NB4 (cell line): ENCODE measurements at places on chromosomes 11 and 22.

GRCh38 chr22:19203834-19204233 is 25.3 kb upstream of the SLC25A1 start:
- no peak for DNase-seq

- no peak for DNase-seq
These were observed 117.0 kb downstream of the FBXO7 start for GRCh38 chr22:32591620-32592019.

- no peak for DNase-seq
These were observed 1402.6 kb downstream of the FAM181B start for GRCh38 chr11:81331088-81331487.

GRCh38 chr11:110766316-110766715 is 54.1 kb upstream of the ARHGAP20 start:
- DNase-seq, result no peak

DNA sequence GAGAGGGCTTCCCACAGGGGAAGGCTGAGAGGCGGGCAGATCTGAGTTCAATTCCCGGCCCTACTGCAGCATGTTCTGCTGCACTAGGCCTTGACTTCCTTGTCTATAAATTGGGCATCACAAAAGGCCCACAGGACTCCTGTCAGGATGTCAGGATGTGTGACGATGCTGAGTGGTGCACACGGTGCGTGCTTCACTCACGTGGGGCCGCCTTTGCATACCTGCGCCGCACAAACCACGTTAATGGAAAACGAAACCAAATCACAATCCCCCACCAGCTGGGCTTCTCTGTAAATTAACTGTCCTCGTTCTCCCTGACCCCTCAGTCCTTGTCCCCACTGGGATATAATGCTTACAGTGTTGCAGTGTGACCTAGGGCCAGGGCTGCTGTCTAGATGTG is 32.3 kb upstream of the TSPAN18 start:
- no peak for DNase-seq

DNA sequence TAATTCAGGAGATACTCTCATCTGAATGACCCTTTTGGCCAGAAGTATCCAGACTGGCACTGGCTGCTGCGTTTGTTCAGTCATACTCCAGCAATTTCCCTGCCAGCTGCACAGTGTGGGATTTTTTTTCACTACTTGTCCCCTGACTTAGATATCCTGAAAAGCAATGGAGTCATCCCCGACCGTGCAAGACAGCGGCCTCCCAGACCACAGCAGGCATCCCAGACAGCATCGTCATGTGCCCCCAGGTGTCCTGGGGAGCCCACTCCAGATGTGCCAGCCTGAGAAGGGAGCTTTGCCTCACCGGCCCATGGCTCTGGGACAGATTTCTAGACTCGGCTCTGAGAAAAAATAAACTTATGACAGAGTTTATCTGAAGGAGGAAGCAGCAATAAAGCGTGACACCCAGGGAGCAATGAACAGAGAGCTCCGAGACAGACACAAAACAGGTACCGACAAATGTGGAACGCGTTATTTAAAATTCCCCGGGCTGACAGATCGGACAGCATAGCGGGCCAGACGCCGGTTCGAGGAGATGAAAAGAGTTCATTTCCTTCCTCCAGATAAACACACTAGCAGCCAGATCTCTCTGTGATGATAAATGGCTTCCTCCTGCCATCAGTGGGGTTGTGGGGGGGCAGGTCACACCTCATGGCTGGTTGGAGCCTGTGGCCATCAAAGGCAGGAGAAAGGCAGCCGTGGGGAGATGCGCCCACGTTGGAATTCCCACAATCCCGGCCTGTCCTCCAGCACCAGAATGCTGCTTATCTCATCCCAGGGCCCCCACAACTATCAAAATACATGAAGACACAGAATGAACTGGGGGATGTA is 106.4 kb upstream of the FGF3 start:
- DNase-seq, result no peak

- DNase-seq, result peak; percentile 9
These were observed 192.4 kb upstream of the API5 start for GRCh38 chr11:43119275-43119970.

GRCh38 chr11:69003866-69004367 is 9.1 kb downstream of the MRGPRF start:
- DNase-seq, result no peak

GRCh38 chr11:121938076-121938475 is 177.9 kb downstream of the BLID start:
- DNase-seq, result no peak

DNA sequence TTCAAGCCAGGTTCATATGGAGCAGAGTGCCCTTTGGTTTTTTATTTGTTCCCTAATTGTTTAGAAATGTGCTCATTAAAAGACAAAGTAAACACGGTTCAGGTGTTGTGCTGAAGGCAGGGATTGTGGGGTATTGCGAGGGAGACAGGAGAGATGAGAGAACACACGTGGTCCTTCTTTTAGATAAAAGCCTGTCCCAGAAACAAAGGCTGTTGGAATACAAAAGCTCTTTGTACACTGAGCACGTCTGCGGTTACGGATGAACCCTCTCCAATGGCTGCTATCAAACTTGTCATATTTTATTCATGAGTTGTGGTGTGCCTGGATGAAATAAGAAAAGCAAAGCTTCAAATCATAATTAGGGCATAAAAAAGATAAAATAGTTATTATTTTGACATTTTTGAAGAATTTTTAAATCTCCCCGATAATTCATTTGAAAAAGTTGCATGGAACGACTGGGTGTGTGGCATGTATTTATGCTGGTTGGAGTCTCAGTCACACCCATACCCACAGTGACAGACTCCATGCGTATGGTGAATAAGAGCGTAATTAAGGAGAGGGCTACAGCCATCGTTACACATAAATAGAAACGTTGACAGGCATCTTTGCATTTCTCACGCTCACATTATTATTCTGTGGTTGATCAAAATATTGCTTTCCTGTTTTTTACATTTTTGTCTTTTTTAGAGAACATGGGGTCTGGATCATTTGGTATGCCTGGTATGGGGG is 92.9 kb downstream of the NELL1 start:
- no peak for DNase-seq

- DNase-seq, result no peak
These were observed 443.4 kb downstream of the MIAT start for GRCh38 chr22:27100789-27101188.

DNA sequence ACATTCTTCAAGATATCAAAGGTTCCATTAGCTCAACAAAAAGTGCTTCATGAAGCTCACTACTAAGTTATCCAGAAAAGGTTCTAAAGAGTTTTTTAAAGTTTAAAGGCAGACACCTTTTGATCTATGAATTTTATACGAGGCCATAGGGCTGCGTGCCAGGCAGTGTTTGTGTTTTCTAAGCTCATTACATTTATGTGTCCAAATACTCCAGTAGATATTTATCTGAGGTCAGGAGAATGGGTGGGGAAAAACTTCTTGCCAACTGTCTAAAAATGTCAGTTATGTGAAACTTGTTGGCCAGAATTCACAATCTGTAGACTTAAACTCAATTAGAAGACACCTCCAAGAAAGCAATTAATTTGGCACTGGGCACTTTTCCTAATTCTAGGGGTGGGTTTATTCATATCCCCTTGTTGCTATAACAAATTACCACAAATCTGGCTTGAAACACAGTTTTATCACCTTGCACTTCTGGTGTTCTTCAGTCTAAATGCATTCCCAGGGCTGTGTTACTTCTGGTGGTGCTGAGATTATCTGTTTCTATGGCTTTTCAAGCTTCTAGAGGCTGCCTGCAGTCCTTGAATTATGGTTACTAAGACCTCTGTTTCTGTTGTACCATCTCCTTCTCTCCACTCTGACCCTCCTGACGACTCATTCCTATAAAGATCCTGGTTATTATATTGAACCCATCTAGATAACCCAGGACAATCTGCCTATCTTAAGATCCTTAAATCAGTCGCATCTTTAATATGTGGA is 1030.4 kb upstream of the CNTN5 start:
- no peak for DNase-seq

DNA sequence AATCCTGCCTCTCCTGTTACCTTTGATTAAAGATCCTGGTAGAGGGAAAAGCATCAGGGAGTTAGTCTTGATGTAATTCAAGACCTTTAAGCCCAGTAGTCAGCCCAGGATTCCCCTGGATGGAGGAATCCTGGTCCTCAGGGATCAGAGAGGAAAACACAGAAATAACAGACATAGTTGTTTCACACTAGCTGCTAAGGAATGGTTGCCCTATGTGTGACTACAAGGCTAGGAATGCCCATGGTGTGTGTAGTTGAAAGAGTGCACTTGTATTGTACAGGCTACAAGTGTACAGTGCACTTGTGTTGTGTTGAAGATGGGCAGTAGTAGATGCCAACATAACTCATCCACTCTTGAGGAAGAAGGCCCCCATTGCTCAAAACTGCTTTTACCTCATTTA is 226.8 kb downstream of the AASDHPPT start:
- DNase-seq, result no peak

DNA sequence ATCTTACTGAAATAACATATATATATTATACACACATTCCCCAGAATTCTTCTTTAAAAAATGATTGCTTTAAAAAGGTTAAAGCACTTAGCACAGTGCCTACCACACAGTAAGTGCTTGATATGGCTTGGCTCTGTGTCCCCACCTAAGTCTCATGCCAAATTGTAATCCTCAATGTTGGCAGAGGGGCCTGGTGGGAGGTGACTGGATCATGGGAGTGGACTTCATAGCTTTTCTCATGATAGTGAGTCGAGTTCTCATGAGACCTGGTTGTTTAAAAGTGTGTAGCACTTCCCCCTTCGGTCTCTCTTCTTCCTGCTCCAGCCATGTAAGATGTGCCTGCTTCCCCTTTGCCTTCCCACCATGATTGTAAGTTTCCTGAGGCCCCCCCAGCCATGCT is 6.2 kb downstream of the CRYAB start:
- DNase-seq, result no peak

DNA sequence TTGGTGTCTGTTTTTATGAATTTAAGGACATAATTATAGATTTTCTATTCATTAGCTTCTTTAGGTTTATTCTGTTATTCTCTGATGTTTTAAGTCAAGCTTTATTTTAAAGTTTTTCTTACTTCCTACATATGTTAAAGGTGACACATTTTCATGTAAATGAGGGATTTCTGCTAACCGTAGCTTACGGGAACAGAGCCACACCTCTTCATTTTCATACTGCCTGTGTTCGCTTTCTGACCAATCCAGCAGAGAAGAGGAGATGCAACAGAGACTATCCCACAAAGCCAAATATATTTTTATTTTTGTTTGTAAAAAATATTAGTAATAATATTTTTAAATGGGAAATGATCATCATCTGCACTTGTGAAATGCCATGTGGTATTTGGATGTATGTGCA is 774.1 kb downstream of the BRD1 start:
- no peak for DNase-seq

GRCh38 chr22:50190182-50190940 is 4.6 kb downstream of the TRABD start:
- peak; percentile 91 for DNase-seq

DNA sequence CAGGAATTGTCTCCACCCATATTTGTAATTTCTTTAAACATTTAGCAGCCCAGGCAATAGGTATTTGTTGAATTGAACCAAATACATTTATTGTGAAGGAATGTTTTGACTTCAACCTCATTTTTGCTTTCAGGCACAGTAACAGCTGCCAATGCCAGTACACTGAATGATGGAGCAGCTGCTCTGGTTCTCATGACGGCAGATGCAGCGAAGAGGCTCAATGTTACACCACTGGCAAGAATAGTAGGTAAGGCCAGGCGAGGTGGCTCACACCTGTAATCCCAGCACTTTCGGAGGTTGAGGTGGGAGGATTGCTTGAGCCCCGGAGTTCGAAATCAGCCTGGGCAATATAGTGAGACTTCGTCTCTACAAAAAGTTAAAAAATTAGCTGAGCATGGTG is 20.9 kb downstream of the ACAT1 start:
- no peak for DNase-seq

DNA sequence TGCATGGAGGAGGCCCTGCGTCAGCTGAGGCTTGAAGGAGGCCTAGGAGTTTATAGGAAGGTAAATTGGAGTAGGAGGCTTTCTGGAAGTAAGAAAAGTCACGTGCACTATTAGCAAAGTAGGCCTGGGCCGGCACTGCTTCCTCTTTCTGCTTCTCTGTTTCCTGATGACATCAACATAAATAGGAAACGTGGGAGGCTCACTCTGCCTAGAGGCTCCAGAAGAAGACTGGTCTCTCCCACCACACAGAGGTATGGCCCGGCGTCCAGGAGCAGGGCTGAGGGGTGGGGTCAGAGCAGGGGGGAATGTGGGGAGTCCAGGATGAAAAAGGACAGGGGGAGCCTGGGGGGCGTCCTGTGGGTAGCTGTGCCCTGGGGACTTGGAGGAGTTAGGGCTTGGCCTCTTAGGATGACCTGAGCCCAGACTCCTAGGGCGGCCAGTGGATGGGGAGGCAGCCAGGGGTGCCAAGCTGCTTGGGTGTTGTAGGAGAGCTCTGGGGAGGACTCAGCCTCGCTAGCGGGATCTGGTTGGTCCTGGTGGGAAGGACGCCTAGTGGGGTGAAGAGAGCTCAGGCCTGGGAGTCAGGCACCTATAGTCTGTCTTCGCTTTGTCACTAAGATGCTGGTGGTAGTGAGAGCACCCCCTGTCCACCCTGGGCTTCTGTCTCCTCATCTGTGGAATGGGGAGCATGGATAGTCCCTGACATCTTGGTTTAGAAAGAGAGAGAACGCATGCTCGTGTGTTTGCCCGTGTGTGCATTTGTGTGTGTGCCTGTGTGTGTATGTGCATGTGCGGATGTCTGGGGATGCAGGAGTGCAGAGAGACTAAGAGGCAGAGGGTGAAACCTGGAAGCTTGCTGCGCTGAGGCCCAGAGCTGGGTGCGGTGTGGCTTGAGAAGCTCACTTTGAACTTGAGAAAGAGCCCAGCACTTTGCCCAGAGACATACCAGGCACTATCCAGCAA is at the start of gene CSF2RB:
Gene CSF2RB, plus strand, starts transcription at position 202 of the 963 bp plus-strand sequence. CDS start 8,580 bp downstream, outside the sequence.
- peak; percentile 84 for DNase-seq

GRCh38 chr11:18907391-18907790 is 31.8 kb downstream of the MRGPRX1 start:
- no peak for DNase-seq

DNA sequence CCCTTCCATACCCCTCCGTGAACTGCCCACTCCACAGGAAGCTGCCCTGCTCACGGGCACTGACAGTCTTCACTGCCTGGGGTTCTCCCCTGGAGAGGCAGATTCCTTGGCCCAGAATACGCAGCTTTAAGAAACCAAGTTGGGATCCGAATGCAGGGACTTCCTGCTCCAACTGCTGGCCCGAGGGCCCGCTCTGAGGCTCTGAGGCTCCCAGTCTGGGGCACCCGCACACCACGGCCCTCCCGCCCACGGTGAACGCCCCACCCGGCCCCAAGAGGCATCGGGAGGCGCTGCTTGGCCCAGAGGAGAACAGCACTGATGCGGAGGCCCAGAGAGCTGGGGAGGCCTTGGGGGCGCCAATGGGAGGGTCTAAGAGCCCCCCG is 42.3 kb downstream of the IGF2 start:
- DNase-seq, result peak; percentile 27

DNA sequence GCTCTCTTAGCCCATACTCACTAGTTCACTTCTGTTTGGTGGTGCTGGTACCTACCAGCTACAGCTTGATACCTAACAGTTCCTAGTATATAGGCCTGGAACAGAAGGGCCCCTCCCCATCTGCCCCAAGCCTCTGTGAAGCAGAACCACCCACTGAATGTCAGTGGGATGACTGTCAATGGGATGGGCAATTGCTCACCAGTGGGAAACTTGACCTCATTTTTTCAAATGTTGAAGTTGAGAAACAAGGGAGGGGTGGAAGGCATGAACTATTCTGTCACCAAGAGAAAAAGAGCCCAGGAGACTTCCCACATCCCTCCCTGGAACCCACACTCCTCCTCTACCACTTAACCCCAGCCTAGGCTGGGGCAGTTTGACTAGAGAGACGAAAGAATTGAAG is at the start of gene NLRP10:
Gene NLRP10, minus strand, starts transcription at position 62 of the 400 bp plus-strand sequence. CDS start 1,952 bp downstream, outside the sequence.
- no peak for DNase-seq

GRCh38 chr22:19836512-19836911 is 18.2 kb downstream of the GNB1L start:
- no peak for DNase-seq

GRCh38 chr11:57873196-57873911 is 111.8 kb downstream of the CTNND1 start:
- DNase-seq, result no peak
